Spinal cord (tissue), 10 donors: ENCODE measurements at places on chromosomes 2 and 18. TPM values are rescaled to one million over a fixed set of nuclear protein-coding genes. Genes with fewer than 3 reads are reported as not detected.

GRCh38 chr2:9264301-9264700 is 57.7 kb downstream of the ASAP2 start:
- no peak for DNase-seq
- H3K27me3 ChIP-seq: no peaks in the 10 kb centered on the region
- H3K4me3 ChIP-seq: no peak overlapping the region
- H3K36me3 ChIP-seq: peaks cover 4% of the 10 kb centered on the region

DNA sequence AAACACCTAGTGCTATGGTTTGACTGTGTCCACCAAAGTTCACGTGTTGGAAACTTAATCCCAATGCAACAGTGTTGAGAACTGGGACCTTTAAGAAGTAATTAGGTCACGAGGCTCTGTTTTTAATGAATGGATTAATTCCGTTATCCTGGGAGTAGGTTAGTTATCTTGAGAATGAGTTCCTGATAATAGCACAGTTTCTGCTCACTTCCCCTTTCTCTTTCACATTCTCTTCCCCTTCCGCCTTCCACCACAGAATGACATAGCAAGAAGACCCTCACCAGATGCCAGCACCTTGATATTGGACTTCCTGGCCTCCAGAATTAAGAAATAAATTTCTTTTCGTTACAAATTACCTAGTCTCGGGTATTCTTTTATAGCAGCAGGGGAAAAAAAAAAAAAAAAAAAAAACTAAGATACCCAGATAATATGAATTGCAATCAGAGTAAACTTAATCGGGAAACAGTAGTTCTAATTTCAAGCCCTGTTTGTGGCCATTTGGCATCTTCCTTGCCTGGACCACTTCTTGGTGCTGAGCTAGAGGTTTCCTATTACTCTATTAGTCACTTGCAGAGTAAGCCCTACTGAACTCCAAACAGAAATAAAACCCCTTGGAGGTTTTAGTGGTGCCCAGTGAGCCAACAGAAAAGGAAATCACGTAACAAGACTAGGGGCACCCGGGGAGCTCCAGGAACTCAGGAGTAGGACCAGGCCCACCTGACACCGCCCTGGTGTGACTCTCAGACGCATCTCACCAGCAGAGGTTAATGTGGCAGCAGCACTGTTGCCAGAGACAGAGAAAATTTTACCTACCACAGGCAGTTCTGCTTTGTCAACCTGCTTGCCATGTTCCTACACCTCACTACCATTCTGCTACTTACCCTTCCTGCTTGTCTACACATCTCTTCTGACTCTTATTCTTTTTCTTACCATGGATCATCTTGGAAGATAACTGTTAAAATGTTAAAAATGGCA is 147.6 kb upstream of the CAB39 start:
- no peak for DNase-seq
- H3K4me1 ChIP-seq: no peaks in the 10 kb centered on the region

GRCh38 chr2:148721520-148721931 is 77.0 kb downstream of the EPC2 start:
- no peaks in the 10 kb centered on the region for H3K27me3 ChIP-seq
- no peak overlapping the region for H3K27ac ChIP-seq
- H3K4me3 ChIP-seq: no peak overlapping the region
- H3K36me3 ChIP-seq: peaks cover 5% of the 10 kb centered on the region
- H3K4me1 ChIP-seq: peaks cover 13% of the 10 kb centered on the region
- DNase-seq: no peak

DNA sequence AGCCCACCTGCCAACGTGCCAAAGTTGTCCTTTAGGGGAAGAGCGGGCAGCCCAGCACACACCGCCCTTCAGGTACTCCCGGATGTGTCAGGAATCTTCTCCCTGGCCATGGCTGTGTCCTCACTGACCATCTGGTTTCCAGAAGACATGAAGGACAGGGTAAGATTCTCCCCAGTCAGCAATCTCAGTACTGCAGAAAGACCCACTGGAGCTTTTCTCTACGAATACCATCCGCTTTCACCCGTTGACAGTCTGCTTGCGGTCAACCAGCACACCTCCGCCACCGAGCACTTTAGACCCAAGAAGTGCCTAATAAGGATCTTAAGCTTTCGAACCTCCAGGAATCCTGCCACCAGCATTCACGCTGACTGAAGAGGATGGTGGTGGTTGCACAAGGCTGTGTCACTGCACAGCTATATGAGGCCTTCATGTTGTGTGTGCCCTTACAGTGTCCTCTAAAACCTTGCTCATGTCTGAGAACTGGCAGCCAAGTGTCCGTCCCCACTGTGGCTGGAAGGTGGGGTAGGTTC is 42.7 kb upstream of the ITM2C start:
- H3K36me3 ChIP-seq: peaks cover 14% of the 10 kb centered on the region
- no peak overlapping the region for H3K4me3 ChIP-seq
- H3K27me3 ChIP-seq: peaks cover under 1% of the 10 kb centered on the region
- H3K27ac ChIP-seq: no peak overlapping the region

GRCh38 chr2:222837643-222838056 is 23.2 kb upstream of the ACSL3 start:
- no peaks in the 10 kb centered on the region for H3K27me3 ChIP-seq
- H3K27ac ChIP-seq: no peak overlapping the region
- H3K36me3 ChIP-seq: no peaks in the 10 kb centered on the region

Gene ABCB11
- total RNA-seq: 0.20 TPM

Gene CD8A
- 1.4 TPM for total RNA-seq

- no peak overlapping the region for H3K27ac ChIP-seq
- H3K4me1 ChIP-seq: peaks cover 15% of the 10 kb centered on the region
- H3K27me3 ChIP-seq: no peaks in the 10 kb centered on the region
These were observed 4.7 kb upstream of the ZNF516 start for GRCh38 chr18:76499637-76500340.

Gene MROH2A
- not detected for total RNA-seq

GRCh38 chr2:71006955-71007799 is 12.5 kb upstream of the TEX261 start:
- H3K36me3 ChIP-seq: no peaks in the 10 kb centered on the region
- no peak overlapping the region for H3K27ac ChIP-seq
- no peak overlapping the region for H3K4me3 ChIP-seq

GRCh38 chr2:5549771-5550170 is 142.4 kb upstream of the SOX11 start:
- no peaks in the 10 kb centered on the region for H3K27me3 ChIP-seq
- H3K4me3 ChIP-seq: no peak overlapping the region
- H3K36me3 ChIP-seq: no peaks in the 10 kb centered on the region
- H3K4me1 ChIP-seq: no peaks in the 10 kb centered on the region
- H3K27ac ChIP-seq: no peak overlapping the region

GRCh38 chr2:204449977-204450376 is 95.3 kb upstream of the PARD3B start:
- H3K36me3 ChIP-seq: no peaks in the 10 kb centered on the region
- H3K27me3 ChIP-seq: no peaks in the 10 kb centered on the region
- no peak overlapping the region for H3K4me3 ChIP-seq

Gene RESP18
- total RNA-seq: 2.8 TPM

- H3K4me3 ChIP-seq: no peak overlapping the region
- no peak overlapping the region for H3K27ac ChIP-seq
- no peaks in the 10 kb centered on the region for H3K27me3 ChIP-seq
- no peak for DNase-seq
These were observed 207.5 kb downstream of the SPP2 start for GRCh38 chr2:234257859-234258561.

DNA sequence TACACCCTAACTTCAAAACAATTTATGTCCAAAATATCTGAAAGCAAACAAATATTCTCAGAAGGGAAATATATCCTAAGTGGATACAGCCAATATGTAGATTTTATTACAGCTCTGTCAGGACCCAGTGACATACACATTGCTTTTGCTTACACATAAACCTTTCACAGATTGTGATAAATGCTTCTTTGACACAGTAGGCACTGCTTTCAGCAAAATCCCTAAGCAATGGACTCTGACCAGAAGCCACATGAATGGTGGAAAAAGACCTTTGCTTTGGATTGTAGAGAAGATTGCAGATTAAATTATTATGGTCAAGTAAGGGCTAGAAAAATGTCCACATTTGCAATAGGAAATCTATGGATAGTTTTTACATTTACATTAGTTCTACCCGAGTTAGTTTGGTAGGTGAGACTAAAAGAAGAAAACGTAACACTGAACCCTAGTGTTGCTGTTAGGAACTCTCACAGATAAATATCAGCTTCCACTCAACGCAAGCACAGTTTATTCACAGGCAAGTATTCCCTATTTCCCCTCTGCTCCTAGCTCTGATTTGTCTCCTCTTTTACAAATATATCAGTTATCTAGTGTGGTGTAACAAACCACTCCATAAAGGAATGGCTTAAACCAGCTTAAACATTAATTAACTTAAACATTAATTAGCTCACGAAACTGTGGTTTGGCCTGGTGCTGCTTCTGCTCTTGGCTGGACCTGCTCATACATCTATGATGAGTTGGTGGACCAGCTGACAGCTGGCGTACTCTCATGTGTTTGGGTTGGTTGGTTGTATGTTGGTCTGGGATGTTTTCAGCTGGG is 23.6 kb upstream of the SERPINE2 start:
- no peak overlapping the region for H3K4me3 ChIP-seq
- no peak for DNase-seq
- peaks cover 2% of the 10 kb centered on the region for H3K4me1 ChIP-seq
- H3K27me3 ChIP-seq: no peaks in the 10 kb centered on the region
- H3K27ac ChIP-seq: no peak overlapping the region

- H3K27me3 ChIP-seq: no peaks in the 10 kb centered on the region
- H3K27ac ChIP-seq: no peak overlapping the region
- no peaks in the 10 kb centered on the region for H3K4me1 ChIP-seq
- no peak overlapping the region for H3K4me3 ChIP-seq
- no peak for DNase-seq
- H3K36me3 ChIP-seq: no peaks in the 10 kb centered on the region
These were observed 338.7 kb upstream of the NCKAP5 start for GRCh38 chr2:133906926-133907325.

Gene CYTIP
- 0.83 TPM for total RNA-seq

Gene TMX3
- total RNA-seq: 58.9 TPM

Gene CRYGD
- total RNA-seq: 1.2 TPM

Gene TMEM185B
- total RNA-seq: 17.2 TPM

GRCh38 chr2:223526106-223526505 is 76.1 kb downstream of the SCG2 start:
- H3K4me1 ChIP-seq: no peaks in the 10 kb centered on the region
- H3K27ac ChIP-seq: no peak overlapping the region
- H3K36me3 ChIP-seq: no peaks in the 10 kb centered on the region

DNA sequence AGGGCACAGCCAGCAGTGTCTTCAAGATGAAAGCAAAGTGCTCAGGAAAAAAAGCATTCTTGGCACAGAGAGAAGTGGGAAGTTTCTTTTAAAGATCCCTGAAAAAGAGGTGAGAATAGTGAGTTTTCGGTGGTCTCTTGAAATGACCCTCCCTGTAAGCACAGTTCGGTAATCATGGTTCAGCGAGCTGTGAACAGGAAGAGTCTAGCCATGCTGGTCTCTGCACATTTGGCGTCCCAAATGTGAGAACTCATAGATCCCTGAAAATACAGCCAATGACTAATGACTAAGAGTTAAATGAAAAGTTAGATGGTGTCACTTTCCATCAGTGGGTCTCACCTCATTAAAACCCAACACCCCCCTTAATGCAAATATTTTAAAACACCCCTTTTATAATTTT is 3.4 kb downstream of the IL1R1 start:
- peaks cover 8% of the 10 kb centered on the region for H3K4me1 ChIP-seq
- H3K4me3 ChIP-seq: no peak overlapping the region
- no peak for DNase-seq
- H3K27me3 ChIP-seq: peaks cover 20% of the 10 kb centered on the region
- H3K36me3 ChIP-seq: no peaks in the 10 kb centered on the region

Gene WDPCP
- 18.2 TPM for total RNA-seq

DNA sequence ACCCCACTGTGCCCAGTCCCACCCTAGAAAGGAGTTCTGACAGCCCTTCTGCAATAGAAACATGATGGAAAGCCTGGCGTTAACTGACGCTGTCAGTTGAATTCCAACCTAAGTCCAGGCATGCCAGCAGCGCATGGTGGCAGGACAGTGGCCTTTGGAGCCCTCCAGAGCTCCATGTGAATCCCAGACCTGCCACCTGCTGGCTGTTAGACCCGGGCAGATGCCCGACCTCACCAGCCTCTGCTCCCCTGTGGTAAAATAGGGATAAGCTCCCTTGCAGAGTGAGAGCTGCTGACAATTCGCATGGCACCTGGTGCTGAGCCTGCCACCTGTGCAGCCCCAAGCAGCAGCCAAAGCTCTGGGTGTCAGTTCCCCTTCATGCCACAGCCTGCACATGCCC is 138.6 kb downstream of the LOXHD1 start:
- DNase-seq: no peak
- H3K4me3 ChIP-seq: no peak overlapping the region
- H3K36me3 ChIP-seq: no peaks in the 10 kb centered on the region
- no peaks in the 10 kb centered on the region for H3K27me3 ChIP-seq

- no peaks in the 10 kb centered on the region for H3K36me3 ChIP-seq
- H3K27ac ChIP-seq: no peak overlapping the region
- H3K4me3 ChIP-seq: no peak overlapping the region
- DNase-seq: no peak
- H3K4me1 ChIP-seq: no peaks in the 10 kb centered on the region
- peaks cover 2% of the 10 kb centered on the region for H3K27me3 ChIP-seq
These were observed 75.7 kb upstream of the CDCA7 start for GRCh38 chr2:173278794-173279526.

DNA sequence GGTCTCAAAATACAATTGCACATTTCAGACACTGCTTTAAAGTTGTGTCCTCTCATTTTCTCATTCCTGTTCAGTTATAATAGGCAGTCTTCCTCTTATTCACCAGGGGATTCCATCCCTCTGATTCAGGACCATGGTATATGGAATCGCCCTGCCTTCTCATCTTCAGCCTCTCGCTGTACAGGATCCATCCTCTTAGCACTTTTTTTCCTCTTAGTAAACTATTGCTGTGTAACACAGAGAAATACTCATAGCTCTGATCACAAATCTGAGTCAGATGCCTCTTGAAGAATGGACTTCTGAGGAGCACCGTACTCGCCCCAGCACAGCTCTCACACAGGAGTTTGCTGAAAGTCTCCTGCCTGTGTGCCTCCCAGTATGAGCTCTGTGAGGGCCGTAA is 11.3 kb downstream of the RMP24 start:
- H3K27me3 ChIP-seq: no peaks in the 10 kb centered on the region
- no peak overlapping the region for H3K27ac ChIP-seq
- peaks cover 10% of the 10 kb centered on the region for H3K36me3 ChIP-seq
- DNase-seq: no peak

GRCh38 chr2:46008091-46008870 is 288.9 kb upstream of the EPAS1 start:
- DNase-seq: no peak
- no peaks in the 10 kb centered on the region for H3K27me3 ChIP-seq
- H3K4me1 ChIP-seq: no peaks in the 10 kb centered on the region
- H3K36me3 ChIP-seq: peaks cover 19% of the 10 kb centered on the region

Gene RND3
- total RNA-seq: 61.1 TPM

Gene POTEC
- total RNA-seq: not detected

Gene GAD1
- 60.9 TPM for total RNA-seq

Gene PAX8
- 7.0 TPM for total RNA-seq

DNA sequence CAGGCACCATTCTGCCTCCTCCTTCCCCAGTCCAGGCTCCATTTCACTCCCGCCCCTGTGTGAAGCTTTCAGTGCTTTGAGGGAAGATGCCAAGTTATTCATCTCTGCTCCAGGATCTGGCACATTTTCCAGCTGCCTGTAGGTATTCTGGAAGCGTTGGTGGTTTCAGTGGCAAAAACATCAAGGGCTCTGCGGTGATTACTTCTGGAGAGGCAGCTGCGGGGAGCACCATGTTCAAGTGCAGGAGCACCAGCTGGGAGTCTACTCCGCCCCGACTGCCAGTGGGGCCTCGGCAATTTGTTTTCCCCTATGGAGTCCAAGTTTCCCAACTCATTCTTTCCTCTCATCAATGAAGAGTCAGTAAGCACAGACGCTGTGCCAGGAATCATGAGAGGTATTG is 211.7 kb downstream of the CLIP4 start:
- no peaks in the 10 kb centered on the region for H3K36me3 ChIP-seq
- H3K4me3 ChIP-seq: no peak overlapping the region

- peaks cover 6% of the 10 kb centered on the region for H3K36me3 ChIP-seq
- no peak overlapping the region for H3K4me3 ChIP-seq
- H3K4me1 ChIP-seq: peaks cover 21% of the 10 kb centered on the region
- H3K27ac ChIP-seq: no peak overlapping the region
These were observed 143.0 kb downstream of the ZNF516 start for GRCh38 chr18:76351961-76352581.
